Stimulated activated CD8-positive, alpha-beta memory T cell treated with anti-CD3 and anti-CD28 coated beads, Interleukin-7, amount 100 ng/mL, for 4 hours (primary cell): ENCODE measurements at places on chromosomes 2 and 18.

DNA sequence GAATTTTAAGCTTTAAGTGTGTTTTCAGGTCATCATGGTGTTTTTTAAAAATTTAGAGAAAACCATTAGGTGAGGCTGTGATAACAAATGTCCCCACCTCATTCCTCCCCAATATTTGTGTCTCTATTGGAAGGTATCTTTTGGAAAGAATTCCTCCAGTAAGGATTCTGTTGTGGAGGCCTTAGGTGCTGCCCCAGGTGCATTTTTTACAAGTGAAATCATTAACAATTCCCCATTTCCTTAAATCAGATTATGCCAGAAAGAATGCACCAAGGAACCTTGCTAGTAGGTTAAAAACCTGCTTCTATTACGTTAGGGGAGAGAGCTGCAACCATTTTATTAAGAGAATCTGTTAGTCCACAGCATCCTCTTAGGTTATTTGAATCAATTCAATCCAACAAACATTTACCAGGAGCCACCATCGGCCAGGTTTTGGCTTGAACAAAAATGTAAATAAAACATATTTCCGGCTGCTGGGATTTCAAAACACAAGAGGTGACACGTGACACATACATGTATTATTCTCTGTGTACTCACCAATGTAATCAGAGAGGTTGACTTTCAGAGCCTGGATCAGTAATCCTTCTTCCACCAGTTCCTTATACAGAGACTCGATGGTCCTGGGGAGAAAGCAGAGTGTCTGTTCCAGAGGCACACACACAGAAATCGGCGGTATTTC is 112.5 kb upstream of the ASB18 start:
- DNase-seq, result no peak

DNA sequence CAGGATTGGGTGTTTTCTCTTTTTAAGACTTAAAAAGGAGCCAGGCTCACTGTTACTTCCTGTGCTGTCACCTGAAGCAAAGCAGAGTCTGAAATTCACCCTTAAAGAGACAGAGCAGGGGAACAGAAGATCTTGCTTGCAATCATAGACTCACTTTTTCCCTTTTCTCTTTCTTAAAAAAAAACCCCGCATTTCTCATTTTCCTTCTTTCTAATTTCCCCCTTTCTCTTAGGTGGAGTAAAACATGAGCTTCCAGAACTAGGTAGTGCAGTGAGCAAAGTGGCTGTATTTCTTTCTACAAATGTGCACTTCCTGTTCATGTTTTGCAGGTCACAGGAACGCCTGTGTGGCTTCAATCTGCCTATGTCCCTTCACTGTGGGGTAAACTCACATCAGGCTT is 381.2 kb downstream of the LPIN1 start:
- no peak for DNase-seq

DNA sequence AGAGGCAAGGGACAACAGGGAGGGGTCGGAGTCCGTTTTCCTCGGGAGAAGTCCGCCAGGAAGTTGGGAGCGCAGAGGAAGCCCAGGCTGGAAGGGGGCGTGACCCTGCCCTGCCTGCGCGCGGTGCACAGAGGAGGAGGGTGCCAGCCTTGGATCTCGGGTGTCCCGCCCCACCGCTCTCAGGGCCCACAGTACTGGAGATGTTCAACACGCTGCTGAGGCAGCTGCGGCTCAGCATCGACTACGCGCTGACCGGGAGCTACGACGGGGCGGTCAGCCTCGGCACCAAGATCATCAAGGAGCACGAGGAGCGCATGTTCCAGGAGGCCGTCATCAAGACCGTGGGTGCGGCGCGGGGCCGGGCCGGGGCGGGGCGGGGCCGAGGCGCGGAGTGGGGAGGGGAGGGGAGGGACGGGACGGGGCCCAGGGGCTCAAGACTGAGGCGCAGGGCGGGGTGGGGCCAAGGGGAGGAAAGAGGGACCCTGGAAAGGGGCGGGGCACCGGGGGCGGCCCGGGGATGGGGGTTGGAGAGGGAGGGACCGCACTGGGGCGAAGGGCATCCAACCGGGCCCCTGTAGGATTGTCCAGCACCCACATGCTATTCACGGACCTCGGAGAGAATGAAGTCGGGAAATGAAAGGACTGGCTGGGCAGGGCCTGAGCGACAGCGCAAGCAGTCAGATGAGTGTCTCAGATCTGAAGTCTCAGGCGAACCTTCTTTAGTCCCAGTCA is 36.6 kb downstream of the POMC start:
- no peak for DNase-seq

GRCh38 chr18:39341129-39341528 is 1775.5 kb upstream of the CELF4 start:
- DNase-seq, result no peak

GRCh38 chr2:222976521-222977061 is 75.4 kb upstream of the KCNE4 start:
- no peak for DNase-seq

GRCh38 chr2:69945441-69945840 is 16.0 kb downstream of the ASPRV1 start:
- DNase-seq, result no peak

DNA sequence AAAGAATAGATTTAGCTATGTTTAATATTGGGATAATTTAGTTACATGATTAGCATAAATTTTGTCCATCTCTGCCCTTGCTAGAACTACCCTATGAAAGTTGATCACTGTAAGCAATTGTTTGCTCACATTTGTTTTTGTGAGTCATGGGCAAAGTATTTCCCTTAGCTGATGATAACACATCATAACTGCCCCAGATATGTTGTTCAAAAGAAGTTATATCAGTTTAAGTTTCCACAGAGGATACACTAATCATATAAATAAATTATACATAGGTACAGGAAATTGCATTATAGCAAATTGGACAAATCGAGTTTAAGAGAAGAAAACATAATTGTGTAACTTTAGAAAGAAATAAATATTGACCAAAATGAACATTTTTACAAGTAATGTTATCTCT is 223.2 kb upstream of the PIK3C3 start:
- DNase-seq, result no peak

GRCh38 chr2:28471214-28471613 is 24.6 kb upstream of the PLB1 start:
- no peak for DNase-seq

DNA sequence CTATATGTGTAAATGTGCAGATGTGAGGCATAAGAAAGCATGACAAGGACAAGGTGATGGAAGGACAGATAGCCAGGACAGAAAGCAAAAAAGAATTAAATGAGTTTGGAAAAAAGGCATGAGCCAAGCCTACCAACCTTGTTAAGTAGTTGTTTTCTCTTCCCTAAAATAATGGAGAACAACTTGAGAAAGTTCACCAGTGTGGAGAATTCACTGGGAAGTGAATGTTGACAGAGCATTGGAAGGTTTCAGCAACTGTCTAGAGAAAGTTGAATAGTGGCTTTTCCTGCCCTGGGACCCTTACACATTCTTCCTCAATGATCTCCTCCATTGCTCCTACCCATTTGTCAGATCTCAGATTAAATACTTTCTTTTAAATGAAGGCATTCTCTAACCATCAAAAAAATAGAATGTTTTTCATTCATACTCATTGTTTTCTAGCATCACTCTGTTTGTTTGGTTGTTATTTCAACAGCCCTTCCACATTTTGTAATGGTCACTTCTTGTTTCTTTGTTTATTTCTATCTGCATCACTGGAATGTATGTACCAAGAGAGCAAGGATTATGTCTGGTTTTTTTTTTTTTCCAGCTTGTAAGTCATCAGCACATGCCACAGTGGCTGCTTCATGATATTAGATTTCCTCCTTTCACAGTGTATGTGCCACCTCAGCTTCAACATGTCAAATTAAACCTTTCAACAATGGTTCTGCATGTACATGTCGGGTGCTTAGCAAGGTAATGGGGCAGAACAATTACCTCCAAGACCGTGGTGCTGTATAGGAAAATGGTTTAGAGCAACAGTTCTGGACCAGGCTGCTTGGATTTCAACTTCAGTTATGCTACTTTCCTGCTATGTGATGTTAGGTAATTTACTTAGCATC is 586.0 kb upstream of the VRK2 start:
- no peak for DNase-seq

DNA sequence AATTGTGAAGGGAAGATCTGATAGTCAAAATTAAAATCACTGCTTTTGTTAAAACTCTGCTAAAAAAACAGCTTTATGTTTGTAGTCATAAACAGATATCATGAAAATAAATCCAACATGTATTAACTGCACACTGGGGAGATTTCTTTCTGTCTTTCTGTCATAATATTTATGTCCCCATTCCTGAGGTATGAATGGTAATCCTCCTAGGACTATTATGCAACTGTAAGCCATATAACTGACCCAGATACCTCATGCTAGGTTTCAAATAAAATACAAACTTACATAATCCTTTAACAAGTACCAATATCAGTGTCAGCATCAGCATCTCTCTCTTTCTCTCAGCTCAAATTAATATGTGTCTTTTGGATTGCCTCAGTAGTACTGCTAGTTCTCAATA is 18.2 kb downstream of the IFIH1 start:
- DNase-seq, result no peak

DNA sequence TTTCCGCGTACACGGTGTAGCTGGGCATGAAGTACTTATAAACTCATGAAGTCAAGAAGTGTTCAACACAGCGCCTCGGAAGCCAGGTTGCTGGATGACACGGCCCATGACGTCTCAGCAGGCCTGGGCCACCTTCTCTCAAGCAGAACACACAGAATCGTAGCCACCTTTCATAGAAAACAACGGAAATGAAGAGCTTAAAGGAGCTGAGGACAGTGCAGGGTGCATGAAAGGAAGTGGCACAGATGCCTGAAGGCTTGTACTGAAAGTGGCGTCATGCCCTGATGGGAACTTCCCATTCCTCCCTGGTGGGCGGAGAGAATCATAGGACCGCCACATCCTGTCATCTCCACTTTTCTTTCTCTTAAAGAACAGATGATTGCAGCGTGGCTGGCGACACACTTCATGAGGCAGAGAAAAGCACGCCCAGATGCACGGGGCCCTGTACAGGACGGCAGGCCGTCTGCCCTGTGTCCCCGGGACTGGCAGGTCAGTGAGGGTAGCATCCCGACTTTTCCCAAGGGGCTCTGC is 31.1 kb downstream of the HDAC4 start:
- DNase-seq, result peak; percentile 57

- DNase-seq, result no peak
Measured at GRCh38 chr18:6614952-6615351, 114.6 kb upstream of the ARHGAP28 start.

DNA sequence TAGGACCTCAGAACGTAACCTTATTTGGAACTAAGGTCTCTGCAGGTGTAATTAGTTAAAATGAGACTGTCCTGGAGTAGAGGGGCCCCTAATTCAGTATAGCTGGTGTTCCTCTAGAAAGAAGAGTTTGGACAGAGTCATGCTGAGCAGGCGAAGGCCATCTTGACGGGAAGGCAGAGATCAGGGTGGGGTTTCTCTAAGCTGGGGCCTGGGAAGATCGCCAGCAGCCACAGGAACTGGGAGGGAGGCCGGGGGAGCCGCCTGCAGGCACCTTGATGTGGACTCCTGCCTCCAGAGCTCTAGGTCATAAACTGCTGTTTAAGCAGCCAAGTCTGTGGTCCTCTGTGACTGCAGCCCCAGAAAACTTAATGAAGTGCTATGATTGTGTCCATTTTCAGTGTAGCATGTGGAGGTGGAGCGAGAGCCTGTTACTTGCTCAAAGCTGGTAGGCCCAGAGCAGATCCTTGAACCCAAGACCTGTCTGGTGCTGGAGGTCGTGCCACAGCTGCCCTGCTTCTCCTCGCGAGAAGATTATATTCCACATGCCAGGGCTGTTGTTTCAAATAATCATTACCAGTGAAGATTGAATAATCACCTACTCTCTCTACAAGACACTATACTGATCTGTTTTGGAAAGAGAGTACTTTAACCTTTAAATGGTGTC is 105.7 kb downstream of the TPO start:
- no peak for DNase-seq

GRCh38 chr18:73270920-73271634 is 403.3 kb upstream of the NETO1 start:
- DNase-seq, result no peak

- no peak for DNase-seq
Measured at GRCh38 chr18:32219431-32220018, 29.7 kb downstream of the MEP1B start.

DNA sequence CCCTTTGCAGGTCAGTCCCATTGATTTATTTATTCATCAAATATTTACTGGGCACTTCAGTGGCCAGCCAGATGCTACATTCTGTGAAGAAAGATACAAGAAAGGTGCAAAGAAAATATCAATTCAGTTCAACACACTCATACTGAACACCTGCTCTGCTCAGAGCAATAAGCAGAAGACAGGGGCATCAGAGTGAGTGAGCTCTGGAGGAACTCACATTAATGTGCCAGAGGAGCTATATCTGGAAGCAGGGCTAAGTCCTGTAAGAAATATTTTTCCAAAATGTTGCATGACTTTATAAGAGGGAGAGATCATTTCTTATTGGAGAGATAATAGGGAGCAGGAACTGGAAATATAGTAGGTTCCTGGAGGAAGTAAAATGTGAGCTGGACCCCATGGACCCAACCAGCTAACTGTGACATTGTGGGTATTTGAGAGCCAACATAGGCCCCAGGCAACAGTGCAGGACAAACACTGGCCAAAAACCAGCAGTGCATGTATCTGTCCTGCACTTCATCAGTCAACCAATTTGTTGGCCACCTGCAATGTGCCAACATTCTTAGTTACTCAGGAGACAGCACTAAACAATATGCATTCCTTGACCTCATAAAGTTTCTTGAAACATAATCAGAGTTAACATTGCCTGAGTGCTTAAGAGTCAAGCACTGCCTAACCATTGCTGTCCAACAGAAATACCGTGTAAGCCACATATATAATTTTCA is 102.7 kb upstream of the PTPRM start:
- no peak for DNase-seq

- DNase-seq, result no peak
Measured at GRCh38 chr18:79849328-79850207, 51.8 kb downstream of the KCNG2 start.

DNA sequence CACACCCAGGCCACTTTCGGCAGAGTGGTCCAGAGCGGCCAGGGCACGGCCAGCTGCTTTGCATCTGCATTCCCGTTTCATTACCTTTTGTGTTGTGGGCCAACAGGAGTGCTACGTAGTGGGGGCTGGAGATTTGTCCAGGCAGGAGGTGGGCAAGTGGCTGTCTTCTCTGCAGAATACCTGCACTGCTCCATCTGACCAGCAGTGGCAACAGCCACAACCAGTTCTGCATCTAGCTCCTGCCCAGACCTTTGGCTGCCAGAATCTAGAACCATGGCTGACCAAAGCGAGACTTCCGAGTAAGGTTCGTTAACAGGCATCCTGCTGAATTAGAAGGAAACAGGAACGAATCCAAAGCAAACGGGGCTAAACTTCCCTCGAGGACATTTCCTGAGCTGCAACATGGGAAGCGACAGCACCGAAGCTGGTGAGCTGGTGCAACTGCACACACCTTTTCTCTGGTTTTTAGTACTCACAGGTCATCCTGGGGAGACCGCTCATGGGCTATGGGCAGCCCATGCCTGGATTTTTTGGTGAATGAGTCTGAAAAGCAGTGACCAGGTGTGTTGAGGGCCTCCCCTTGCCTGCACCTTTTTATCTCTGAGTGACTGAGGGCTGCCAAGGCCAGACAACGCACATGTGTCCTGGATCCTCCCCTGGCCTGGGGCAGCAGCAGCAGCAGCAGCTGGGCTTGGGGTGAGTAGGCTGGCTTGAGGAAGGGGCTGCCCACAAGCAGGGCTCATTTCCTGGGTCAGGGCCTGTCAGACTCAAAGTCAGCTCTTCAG is 10.5 kb downstream of the GDF7 start:
- DNase-seq, result no peak

- no peak for DNase-seq
Measured at GRCh38 chr18:56575819-56576663, 62.4 kb downstream of the TXNL1 start.
